Activated effector memory CD4-positive, alpha-beta T cell treated with anti-CD3 and anti-CD28 coated beads, Interleukin-2, amount 50 U/mL, for 16 hours (primary cell): ENCODE measurements at places on chromosomes 12 and 14.
A peak's percentile ranks its signal among the peaks of the same experiment; 100 is the strongest.

DNA sequence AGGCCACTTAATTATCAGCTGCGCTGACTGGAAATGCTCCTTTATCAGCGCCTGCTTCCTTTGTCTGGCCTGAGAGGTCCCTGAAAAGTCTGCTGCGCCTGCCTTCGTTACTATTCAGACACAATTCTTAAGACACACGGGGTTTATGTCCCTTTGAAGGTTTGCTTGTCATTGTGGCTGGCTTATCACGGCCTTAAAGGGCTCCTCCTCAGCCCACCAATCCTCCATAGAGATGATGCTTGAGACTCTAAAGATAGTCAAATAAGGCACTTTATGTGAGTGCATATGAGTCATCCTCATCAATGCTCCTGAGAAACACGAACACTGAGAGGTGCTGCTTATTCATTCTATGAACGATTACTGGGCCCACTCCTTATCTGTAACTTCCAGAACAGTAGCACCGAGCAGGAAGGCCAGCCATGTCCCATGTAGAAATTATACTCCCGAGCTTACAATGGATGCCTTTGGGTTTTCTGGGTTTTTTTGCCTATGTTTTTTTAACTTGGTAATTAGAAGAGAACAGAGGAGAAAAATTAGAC, 1268.2 kb upstream of the TMEM132C start:
- no peak for DNase-seq

DNA sequence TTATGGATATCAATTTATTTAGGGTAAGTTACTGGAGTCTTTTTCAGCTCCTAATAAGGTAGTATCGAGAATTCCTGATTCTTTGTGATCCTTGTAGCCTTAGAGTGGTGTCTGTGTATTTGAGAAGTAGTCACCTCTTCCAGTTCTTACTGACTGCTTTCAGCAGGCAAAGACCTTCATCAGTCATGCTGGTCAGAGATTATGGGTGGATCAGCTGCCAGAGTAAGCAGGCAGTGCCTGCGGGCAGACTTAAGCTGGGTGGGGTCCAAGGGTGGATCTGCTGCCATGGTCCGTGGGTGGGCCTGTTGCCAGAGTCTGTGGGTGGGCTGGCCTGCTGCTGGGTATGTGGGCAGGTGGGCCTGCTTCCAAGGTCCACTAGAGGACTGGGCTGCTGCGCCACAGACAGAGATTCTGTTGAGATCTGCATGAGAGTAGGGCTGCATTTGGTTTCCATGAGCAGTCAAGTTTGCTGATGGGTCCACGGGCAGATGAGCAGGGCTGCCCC, 188.7 kb downstream of the ANO2 start:
- DNase-seq = no peak

- DNase-seq = no peak
Observed at GRCh38 chr12:131795064-131795463, 33.1 kb upstream of the MMP17 start.

- DNase-seq = peak; percentile 75
Observed at GRCh38 chr14:64708148-64709004, 4.2 kb downstream of the PLEKHG3 start.

DNA sequence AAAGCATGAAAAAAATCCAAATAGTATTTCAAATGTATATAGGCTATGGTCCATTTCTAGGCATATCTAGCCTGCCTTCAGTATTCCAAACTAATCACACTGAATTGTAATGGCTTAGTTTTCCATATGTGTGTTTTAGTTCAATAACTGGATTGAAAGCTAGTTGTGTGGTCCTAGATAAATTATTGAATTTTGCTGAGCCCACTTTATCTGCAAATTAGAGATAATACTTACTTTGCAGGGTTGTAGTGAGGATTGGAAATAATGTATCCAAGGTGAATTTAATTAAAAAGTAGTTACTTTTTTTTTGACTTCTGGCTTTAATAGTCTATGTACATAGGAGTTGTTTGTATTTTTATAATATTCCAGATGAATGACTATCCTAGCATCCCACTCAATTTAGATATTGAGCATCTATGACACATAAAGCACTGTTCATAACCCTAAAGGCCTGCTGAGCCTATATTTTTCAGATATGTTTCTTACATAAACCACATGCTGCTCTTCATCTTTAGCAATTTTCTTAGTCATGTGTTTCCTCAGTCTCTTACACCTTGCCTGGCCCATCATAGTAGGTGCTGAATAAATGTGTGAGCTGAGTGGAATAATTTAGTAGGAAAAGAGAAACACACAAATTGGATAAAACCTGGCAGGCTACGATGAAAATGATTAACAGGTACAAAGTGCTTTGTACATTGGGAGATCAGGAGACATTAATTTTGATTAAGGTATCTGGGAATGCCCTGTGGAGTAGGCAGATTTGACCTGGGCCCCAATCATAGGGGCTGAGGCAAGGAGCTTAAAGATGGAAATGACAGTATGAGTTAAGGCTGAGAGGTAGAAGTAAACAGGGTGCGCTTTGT, 1.1 kb upstream of the ATP23 start:
- DNase-seq = no peak

DNA sequence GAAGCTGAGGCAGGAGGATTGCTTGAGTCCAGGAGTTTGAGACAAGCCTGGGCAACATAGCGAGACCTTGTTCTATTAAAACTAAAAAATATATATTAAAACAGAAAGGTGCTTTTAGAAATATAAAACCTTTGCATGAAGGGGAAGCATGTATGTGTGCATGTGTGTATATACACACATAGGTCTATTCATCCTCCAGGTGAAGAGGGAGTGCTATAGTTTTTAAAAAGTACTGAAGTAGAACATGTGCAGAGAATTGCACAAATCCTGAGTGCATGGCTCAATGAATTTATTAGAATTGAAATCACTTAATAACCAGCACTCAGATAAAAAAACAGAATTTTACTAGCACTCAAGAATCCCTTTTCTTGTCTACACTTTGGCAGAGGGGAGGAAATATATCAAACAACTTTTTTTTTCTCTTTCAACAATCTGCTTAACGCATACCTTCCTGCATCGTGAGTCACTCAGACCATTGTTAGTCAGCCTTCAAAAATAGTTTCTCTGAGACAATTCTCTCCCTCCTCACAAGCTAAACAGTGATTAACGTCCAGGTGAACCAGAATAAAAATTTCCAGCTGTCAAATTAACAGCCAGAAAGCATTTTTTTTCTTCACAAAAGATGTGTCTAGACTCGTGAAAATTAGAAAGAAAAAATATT, 17.7 kb upstream of the NEDD1 start:
- no peak for DNase-seq

DNA sequence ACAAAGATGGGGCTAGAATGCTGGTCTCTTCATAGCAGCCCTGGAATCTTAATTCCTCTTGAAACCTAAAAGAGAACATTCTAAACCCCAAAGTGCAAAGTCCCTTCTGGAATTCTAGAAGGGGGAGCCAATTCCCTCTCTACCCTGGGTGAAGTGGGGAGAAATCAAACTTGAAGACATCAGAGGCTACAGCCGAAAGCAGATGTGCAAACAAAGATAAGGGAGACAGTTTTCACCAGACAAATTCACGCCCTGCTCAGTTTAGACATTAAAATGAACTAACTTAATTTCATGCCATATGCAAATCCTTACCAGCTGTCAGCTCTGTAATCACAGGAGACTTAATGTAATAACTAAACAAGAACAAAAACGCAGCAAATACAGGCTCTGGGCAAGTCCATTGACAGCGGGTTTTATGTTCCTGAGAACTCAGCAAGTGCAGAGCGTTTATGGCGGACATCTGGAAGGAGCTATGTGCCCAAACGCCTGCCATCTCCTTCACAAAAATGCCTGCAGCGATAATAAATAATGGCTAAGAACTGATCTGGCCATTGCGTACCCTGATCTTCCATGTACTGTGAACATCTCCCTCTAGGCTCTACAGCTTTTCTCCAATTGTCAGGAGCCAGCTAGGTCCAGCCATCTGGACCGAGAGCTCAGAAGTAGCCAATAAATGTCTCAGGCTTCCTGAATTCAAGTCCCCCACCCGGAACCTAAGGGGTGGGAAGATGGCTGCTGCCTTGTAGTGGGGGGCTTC, 19.1 kb upstream of the FICD start:
- DNase-seq = no peak

- DNase-seq = no peak
Observed at GRCh38 chr12:46489951-46490388, 117.4 kb upstream of the SLC38A2 start.

DNA sequence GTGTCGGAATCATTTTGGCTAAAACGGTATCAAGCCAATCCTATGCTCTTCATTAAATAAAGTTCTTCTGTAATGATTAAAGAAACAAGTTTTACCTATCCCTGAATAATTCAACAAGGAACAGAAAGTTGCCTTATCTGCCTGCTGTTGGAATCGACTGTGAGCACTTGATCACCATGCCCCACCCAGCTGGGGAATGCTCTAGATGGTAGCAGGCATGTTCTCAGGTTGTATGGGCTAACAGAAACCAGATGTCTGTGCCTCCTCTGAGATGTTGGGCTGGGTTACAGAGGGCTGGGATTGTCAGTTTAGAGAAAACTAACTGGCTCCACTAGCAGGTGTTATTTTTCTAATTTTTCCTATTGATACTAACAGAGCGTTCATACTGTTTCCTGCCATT, 28.9 kb downstream of the RTRAF start:
- no peak for DNase-seq

- no peak for DNase-seq
Observed at GRCh38 chr14:102868956-102869547, 53.4 kb upstream of the AMN start.

- no peak for DNase-seq
Observed at GRCh38 chr14:71692496-71692895, 239.7 kb upstream of the RGS6 start.

DNA sequence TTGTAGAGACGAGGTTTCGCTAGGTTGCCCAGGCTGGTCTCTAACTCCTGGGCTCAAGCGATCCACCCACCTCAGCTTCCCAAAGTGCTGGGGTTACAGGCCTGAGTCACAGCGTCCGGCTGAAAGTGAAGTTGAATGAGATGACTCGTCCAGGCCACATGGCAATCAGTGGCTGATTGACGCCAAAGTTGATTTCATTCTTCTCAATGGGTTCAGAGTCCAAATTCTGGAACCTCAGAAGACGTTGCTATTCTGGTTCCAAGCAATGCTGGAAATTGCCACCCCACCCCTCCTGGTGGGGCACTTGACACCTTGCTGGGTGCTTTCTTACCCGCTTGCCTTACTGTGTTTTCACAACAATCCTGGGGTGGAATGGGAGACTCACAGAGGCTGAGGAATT, 14.9 kb downstream of the ABCB9 start:
- DNase-seq = no peak

DNA sequence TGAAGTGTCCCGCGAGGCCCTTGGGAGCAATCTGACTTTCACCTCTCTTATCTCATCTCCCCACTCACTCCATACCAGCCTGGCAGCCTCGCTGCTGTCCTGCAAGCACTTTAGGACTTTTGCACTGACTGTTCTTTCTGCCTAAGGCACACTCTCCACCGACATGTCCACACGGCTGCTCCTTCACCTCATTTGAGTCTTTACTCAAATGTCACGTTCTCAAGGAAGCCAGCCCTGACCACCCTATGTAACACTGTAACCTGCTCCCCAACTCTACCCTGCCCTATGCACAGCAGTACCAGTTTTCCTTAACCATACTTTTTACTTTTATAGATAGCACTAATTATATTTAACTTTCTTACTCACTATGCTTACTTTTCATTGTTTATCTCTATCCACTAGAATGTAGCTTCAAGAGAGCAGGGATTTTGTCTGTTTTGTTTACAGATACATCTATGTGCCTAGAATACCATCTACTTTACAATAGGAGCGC, 32.0 kb downstream of the PRKD1 start:
- no peak for DNase-seq

- no peak for DNase-seq
Observed at GRCh38 chr14:24417832-24418491, 11.5 kb downstream of the CBLN3 start.

DNA sequence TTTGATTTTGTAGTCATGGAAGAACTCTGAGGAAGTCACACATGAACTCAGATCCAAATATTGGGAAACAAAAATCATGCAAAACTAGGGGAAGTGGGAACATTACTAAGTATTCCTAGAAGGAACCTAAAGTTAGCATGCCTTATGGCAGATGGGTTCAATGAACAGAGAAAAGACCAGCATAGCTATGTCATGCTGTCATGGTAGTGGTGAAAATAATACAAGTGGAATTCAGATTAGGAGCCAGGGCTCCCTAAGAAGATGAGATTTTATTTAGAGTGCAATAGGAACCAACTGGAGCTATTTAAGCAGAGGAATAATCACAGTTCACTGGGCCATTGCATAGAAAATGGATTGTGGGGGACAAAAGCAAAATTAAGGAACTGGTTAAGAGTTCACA, 134.0 kb downstream of the DIO2 start:
- no peak for DNase-seq

DNA sequence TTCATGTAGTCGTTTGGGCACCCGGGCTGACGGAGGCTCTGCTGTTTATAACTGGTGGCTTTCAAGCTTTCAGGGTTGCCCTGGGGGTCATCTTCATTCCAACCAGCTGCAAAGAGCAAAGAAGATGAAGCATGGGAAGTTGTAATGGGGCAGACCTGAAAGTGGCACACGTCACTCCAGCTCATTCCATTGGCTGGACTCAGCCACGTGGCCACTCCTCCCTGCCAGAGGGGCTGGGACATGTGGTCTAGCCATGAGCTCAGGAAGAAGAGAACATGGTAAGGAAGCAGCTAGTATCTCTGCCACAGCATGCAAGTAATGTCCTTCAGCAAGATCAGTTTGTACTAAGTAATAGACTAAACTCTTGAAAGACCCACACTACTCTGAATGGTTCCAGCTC, 51.7 kb upstream of the FERMT2 start:
- no peak for DNase-seq
